ENCODE measurements at places on chromosomes 5 and 9.

- DNase-seq, result no peak
Measured at GRCh38 chr5:128100860-128101557, 17.4 kb downstream of the SLC12A2 start.

DNA sequence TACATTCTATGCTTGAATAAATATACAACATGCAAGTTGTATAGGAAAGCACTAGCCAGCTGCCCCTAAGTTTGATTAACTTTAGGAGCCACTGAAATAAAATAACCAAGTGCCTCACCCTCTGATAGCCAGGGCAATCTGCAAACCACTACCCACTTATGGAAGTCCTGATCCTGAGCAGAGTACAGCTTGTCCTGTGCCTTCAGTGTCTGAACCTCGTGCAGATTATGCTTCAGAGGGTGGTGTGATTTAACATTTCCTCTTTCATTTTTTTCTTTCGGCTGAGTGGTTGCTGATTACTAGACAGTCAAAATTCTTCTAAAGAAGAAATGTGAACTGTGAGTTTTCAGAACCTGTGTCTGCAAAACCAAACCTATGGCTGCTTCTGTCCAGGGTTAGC lies 327.7 kb downstream of the PIK3R1 start:
- no peak for DNase-seq

DNA sequence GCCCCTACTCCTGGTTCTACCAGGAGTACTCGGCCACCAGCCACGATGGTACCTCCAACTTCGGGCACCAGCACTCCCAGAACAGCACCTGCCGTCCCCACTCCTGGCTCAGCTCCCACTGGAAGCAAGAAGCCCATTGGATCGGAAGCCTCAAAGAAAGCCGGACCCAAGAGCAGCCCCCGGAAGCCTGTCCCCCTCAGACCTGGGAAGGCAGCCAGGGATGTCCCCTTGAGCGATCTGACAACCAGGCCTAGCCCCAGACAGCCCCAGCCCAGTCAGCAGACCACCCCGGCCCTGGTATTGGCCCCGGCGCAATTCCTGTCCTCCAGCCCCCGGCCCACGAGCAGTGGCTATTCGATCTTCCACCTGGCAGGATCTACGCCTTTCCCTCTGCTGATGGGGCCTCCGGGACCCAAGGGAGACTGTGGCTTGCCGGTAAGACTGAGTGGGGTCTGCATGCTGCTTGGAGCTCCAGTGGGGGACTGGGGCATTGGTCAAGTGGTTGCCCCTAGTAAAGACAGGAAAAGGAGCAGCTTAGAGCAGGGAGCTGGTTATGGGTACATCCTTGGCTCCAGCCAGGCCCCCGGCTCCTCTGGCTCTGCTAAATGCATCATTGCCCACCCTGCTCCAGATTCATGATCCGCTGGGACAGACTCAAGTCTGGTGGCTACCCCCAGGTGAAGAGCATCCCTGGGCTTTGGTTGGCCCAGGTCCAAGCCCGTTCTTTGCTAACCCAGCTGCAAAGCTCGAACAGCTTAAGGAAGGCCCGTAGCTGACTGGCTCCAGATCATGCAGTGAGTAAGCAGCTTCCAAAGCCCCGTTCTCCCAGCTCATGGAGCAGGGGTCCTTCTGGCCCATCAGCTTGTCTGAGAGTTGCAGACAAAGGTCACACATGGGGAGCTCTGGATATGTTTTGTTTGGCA lies 14.0 kb downstream of the COL27A1 start:
- DNase-seq, result no peak

GRCh38 chr9:112354081-112354743 lies 20.8 kb upstream of the PTBP3 start:
- no peak for DNase-seq

DNA sequence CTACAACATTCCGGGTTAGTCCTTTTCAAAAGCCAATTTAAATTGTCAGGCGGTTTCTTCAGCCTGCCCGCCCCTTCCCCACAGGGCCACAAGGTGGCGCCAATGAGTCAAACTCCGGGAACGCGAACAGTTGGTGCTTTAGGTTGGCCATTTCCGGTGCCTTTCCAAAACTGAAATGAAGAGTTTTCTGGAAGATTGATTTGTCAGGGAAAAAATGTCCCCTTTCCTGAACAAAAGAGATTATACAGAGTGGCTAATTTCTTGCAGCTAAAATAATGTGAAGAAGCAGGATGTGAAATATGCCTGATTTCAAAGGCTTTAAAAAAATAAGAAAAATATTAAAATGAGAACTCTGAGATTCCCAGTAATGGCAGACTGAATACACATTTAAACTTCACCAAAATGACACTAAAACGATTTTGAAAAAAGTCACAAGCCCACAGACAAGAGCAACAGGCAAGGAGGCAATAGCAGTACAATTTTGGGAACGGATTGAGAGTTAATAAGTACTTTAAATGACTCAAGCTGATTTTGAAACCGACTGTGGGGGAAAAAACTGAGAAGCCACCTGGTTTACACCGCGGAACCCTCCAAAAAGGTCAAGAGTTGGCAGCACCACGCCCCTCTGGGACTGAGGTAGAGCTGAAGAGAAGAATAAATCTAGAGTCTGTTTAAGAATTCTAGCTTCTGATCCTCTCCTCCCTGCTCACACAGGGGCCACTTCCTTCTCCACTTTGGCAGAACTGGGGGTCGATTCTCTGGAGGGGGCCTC lies 45.7 kb downstream of the SLC46A2 start:
- peak; percentile 73 for DNase-seq

DNA sequence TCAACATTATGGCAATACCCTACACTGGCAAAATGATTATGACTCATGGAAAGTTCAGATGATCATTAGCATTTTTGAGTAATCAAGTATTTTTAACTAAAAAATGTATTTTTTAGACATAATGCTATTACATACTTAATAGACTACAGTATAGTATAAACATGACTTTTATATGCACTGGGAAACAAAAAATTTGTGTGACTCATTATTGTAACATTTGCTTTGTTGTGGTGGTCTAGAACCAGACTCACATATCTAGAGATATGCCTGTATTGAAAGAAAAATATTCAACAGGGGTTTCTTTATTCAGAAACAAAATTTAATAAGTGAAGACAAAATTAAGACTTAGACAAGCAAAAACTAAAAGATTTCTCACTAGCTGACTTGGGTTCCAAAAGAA lies 385.3 kb upstream of the RIOK2 start:
- DNase-seq, result no peak

DNA sequence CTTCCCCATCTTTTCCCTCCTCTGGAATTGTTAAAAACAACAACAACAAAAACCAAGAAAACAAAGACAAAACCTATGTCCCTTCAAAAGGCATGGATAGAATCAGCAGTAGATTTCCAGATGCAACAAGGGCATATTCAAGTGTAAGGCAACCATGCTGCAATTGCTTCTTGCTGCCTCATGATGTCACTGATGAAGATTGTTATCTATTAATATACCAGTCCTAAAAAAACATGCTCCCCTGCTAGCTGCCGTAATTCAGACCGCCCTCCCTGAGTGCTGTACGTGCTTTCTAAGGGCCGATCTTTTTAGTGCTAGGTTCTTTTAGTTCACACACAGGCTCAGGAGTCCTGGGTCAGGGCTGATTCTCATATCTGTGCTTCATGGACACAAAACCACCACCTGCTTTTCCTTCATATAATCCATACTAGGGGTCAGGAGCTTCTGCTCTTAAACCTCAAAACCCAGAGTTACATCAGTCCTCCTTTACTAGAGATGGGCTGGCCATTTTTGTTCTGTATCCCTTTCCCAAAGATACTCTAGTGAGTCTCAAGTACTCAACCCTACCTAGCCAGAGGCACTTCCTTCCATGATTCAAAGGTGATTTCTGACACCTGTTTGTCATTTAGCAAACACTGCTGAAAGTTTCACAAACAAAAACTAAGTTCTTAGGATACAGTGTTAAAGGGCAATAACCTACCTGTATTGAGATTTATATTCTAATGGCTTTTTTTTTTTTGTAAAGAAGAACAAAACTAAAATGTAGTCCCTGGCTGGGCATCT lies 82.1 kb downstream of the GIN1 start:
- no peak for DNase-seq

- DNase-seq, result no peak
Measured at GRCh38 chr5:89878140-89879132, 531.1 kb downstream of the CETN3 start.

DNA sequence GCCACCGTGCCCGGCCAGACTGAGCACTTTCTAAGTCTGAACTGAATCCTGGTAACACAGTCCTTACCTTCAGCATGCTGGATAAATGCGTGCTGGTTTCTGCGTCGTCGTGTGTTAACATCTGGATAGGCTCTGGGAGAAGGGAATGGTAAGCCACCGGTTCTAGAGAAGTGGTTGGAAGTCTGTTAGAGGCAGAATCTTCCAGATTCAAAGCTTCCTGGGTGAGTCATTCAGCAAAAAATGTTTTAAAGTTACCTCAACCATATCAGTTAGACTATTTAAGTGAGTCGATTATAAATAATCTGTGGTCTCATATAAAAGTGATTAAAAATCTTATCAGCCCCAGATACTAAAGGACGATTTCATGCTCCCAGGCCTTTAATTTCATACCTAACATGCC lies 256.5 kb upstream of the NFIL3 start:
- DNase-seq, result no peak

GRCh38 chr9:89884356-89885083 lies 279.7 kb downstream of the GADD45G start:
- no peak for DNase-seq

GRCh38 chr5:134873494-134873893 lies 677 bp upstream of the TXNDC15 start:
- DNase-seq, result peak; percentile 27

DNA sequence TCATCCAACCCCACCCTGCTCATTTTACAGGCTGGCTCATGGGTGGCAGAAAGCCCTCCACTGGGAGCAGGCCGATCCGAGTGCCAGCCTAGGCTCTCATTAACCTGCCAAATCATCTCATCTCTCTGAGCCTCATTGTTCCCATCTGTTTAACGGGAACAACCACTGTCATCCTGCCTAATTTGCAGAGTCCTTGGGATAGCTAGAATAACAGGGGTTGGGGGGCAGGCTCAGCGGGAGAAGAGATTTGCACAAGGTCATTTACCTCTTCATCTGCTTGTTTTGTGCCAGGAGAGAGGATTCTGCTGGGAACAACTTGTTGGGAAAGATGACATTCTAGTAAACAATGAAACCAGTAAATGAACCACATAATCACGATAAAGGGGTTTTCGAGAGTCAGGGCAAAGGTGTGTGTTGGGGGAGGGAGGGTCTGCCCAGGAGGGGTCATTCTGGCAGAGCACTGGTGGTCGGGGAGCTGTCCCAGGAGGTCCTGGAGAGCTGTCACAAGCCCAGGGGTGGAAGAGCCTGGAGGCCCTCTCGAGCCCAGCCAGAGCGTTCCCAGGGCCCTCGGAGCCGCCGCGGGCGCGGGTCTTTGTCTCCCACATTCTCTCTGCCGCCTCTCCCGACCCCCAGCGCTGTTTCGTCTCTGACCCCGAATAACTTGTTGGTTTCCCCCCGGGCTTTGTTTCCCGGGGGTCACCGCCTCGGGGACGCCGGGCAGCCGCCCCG lies 22.8 kb upstream of the NDST1 start:
- no peak for DNase-seq

DNA sequence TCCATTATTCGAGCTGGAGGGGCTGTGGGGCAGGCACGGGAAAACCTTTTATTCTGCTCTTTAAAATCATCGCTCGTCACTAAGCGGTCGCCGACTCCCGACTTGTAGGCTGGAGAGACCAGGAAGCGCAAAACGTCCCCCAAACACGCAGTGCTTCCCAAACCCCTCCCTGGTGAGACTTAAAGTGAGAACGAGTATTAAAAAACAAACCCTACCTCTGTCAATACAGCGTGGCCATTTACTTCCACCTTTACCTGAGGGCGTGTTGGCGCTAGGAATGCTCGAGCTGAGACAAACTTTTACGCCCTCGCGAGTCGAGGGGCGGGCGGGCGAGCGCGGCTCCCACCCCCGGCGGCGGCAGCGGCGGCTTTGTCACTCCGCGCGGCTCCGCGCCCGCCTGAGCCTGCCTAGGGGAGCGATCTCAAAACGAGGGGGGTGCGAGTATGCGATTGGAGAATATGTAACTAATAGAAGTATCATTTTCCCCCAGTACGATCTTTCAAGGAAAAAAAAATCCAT lies at the start of gene NR2F1-AS1:
TSS of gene NR2F1-AS1 (minus strand) at position 293 of the 519 bp plus-strand sequence.
- no peak for DNase-seq

DNA sequence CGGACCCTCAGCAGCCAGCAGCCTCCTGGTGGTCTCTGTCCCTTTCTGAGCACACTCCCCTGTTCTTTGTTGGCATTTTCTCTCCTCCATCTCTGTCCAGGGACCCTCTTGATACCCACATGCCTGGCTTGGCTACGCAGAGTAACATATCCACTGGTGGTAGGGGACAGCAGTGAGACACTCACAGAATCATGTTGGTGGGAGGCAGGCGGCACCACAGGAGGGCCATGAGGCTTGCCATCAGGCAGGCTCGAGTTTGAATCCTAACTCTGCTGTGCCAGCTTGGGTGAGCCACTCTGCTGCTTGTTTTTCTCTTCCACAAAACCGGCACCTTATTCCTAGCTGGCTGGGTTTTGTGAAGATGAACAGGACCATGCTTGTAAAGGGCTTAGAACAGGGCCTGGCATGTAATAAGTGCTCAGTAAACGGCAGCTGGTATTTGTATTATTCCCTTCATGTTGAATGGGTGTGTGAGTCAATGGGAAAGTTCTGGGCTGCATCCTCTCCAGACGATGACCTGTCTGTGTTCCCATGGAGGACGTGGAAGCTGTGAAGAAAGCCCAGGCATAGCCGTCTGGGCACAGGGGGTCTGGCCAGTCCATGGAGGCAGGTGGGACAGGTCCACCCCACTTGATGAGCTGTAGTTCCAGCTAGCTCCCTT lies 2.3 kb downstream of the COL27A1 start:
- DNase-seq, result no peak
